ENCODE measurements at places on chromosomes 5 and 9. TPM values are rescaled to one million over a fixed set of nuclear protein-coding genes. Genes with fewer than 3 reads are reported as not detected.

Gene ALDH1A1
- polyA plus RNA-seq = 9,987 TPM

Gene EFNA5
- polyA plus RNA-seq = 8.5 TPM

Gene TIMD4
- 2.3 TPM for polyA plus RNA-seq

Gene STING1
- polyA plus RNA-seq = 0.92 TPM

Gene OLFML2A
- 11.3 TPM for polyA plus RNA-seq

Gene NDOR1
- polyA plus RNA-seq = 17.9 TPM

Gene EQTN
- polyA plus RNA-seq = not detected

Gene FRMD3
- 3.3 TPM for polyA plus RNA-seq

DNA sequence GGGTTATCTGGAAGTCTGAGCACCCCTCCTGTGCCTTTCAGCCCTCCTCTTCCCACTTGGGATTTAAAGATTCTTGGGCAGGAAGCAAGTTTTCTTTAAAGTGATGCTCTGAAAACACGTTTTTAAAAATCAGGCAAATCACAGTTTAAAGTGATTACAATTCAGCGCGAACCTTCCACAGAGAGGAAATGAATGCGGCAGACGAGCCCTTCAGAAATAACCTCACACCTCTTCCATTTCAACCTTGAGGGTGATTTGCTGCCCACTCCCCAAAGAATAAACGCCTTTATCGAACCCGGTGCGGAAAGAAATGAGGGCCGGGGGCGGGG is 2.3 kb upstream of the EFNA5 start:
- no peak for DNase-seq

DNA sequence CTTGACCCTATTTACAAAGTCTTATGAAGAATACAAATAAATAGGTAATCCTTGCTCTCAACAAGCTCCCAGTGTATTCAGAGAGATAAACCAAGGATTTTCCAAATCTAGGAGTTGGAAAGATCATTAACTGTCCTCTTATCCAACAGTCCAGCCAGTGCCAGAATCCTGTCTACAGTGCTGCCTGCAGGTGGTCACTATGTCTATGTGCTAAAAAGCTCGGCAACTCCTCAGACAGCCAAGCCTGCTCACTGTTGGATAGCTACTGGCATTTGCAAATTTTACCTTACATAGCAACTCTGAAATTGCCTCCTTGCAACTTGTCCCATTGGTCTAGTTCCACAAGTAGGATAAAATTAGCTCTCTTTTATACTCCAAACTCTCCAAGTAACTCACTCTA is 187.4 kb downstream of the DCP2 start:
- DNase-seq = no peak

DNA sequence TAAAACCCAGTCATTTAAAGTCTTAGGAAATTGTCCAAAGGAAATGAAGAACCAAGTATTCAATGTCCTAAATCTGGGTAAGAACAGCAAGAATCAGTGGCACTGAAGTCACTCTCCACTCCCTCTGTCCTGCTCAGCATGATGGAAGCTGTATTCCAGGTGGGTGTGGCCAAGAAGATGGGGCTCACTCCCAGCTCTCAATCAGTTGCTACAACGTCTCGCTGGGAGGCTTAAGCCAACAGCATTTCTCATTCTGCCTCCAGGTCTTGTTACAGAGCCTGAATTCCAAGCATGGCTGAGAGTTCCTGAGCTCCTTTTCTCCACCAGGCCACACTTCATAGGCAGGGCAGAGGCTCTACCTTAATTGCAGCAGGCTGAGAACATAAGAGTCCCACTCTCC is 41.2 kb upstream of the TRIO start:
- DNase-seq = no peak

GRCh38 chr5:10275460-10275859 is 25.4 kb downstream of the CCT5 start:
- DNase-seq = no peak

DNA sequence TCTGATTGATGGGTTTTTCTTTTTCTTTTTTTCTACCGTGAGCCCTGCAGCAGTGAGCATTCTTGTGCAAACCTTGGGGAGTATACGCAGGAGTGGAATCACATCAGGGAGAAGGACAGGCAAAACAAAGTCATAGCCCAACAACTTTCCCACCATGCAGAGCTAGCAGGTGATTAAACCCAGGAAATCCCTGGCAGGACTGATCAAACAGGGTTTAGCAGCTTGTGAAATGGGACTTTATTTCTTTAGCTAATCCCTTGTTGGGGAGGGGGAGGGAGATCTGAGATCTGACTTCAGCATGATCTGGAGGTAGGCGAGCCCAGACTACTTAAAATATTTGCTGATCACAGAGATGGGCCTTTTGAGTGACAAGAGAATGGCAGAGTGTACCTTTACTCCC is 162.0 kb upstream of the GLRA1 start:
- no peak for DNase-seq

DNA sequence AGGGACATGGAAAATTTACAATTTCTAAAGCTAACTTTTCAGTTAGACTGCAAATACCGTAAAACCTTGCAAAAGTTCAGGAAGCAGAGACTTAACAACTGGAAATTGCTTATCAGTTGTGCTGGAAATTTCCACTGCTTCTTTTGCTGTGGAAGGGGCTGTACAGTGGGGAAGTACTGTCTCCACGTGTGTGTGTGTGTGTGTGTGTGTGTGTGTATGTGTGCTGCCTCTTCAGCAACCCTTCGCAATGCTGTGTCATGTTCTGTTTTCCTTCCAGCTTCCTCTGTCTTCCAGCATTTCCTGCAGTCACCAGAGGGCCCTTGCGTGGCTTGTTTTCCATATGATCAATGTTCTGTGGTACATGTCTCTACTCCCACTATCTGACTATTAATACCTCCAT is 87.5 kb upstream of the RANBP3L start:
- no peak for DNase-seq

DNA sequence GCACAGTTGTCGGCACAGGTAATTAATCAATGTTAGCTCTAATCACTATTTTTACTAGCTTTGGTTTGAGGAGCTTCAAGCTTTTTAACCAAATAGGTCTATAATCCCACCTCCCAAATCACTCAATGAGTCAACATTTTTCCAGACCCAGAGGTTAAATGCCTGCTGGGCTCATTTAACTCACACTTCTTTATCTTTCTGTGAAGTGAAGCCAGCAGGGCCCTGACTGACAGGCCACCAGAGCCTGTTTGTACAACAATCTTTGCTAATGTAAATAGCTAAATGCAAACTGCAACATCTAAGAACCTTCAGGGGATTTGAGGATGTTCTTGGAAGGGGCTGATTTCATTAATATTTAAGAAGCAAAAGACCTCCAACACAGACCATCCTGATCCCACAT is 98.4 kb upstream of the NREP start:
- DNase-seq = no peak

GRCh38 chr5:179624841-179625271 is 1.4 kb upstream of the HNRNPH1 start:
- no peak for DNase-seq

- no peak for DNase-seq
Measured at GRCh38 chr9:123823194-123823947, 106.6 kb downstream of the DENND1A start.

DNA sequence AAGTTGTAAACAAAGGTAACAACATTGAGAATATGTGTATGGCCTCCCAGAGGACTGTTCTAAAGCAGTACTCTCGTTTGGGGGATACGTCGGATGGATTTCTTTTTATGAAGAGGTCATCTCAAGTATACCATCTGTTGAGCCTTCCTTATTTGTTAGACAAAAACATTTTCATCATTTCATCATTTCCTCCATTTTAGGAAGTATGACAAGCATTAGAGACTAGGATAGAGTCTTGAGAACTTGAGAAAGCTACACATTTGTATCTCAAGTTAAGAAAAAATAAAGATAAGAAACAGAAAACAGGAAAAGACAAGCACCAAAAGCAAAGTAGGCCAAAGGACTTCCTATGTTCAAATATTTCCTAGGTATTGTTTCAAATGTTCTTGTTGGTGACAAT is 307.0 kb downstream of the EFNA5 start:
- no peak for DNase-seq

DNA sequence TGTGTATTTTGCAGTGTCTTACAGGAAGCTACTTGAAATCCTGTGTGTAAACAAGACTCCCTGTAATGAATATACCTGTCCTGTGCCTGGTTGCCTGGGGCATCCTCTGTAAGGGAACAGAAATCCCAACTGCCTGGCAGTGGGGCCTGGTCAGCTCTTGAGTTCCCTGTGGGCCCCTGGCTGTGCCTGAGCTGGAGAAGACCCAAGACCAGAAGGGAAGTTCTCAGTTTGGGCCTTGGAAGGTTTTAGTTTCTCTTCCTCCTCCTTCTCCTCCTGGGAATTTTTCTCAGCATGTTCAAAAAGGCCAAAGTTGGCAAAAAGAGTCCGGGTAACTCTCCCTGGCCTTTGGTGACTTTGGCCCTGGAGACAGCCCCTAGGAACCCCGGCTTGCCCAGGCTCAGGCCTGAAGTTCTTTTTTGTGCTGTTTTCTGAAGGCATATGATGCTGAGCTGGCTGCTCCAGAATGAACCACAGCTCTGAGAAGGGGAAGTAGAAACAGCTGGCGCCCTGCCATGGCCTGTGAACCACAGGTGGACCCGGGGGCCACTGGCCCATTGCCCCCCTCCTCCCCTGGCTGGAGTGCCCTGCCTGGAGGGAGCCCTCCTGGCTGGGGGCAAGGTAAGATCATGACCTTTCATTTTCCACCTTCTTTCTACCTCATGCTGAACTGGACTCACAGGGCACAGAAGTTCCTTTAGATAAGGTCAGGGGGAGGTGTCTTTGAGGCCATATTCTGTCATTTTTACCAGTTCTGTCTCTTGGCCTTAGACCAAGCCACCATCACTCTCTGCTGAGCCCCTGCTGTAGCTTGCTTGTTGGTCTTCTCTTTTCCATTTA is 5.8 kb downstream of the TMEM268 start:
- DNase-seq = no peak

DNA sequence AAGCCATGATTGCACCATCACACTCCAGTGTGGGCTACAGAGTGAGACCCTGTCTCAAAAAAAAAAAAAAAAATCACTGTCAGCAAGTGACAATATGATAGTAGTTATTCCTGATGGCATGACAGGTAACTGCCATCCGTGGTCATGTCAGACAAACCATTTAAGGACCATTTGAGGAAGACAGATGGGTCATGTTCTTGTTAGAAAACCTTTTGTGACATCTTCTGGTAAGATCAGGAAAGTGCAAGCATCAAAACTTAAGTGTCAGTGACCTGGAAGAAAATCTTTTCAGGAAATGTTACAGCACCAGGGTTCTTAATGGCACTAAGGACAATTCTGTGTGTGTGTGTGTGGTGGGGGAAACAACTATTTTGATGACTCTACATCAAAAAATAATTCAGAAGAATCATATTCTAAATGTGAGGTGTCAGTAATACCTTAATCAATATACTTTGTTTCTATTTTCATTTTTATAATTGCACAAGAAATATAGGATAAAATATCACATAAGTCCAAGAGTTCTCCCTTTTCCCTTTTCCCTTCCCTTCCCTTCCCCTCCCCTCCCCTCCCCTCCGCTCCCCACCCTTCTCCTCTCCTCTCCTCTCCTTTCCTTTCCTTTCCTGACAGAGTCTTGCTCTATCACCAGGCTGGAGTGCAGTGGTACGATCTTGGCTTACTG is 17.8 kb downstream of the SLC38A9 start:
- no peak for DNase-seq

GRCh38 chr5:169631360-169631759 is 5.7 kb upstream of the DOCK2 start:
- DNase-seq = no peak
